Stimulated activated CD8-positive, alpha-beta memory T cell treated with anti-CD3 and anti-CD28 coated beads, Interleukin-12 subunit alpha, Interleukin-12 subunit beta, amount 100 ng/mL, for 4 hours (primary cell): ENCODE measurements at places on chromosomes 3 and 15.

- DNase-seq, result no peak
Observed at GRCh38 chr3:191198932-191199331, at the start of gene OSTN. Gene OSTN (plus strand): TSS chr3:191199241. CDS start chr3:191212533, 13,292 bp downstream.

DNA sequence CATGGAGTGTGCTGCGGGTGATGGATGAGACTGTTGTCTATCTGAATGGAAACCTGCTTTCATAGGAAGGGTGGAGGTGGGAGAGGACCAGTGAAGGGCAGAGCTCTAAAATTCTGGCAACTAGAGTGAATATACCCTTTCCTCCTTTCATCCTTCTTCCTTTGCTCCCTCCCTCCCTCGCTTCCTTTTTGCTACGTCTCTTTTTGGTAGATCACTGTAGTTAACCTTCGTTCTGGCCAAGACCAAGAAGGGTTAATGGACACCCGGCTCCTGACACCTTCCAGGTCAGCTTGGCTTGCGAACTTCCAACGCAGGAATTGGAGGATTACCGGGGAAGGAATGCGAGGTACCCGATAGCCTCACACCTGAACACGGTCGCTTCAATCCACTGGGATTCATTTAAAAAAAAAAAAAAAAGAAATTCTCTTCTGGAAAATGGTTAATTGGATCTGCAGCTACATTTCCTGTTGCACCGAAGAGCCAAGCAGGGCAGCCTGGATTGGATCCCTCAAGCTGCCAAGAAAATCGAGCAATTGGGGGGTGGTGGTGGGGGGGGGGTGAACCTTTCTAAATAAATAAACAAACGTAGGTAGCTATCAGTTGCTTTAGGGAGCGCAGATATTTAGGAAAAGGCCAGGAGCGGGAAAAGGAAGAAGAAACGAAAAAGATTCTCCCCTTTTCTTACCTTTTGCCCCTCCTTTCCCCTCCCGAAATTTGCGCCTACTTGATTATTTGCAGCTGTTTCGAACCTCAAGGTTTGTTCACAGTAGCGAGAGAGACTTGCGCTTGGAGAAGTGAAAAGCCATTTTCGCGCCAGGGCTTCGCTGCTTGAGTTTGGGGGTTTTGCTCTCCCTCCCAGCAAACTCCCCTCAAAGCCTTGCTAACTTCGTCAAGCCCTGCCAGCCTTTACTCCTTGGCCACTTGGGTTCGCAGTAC is 9.5 kb upstream of the NR2F2 start:
- no peak for DNase-seq

DNA sequence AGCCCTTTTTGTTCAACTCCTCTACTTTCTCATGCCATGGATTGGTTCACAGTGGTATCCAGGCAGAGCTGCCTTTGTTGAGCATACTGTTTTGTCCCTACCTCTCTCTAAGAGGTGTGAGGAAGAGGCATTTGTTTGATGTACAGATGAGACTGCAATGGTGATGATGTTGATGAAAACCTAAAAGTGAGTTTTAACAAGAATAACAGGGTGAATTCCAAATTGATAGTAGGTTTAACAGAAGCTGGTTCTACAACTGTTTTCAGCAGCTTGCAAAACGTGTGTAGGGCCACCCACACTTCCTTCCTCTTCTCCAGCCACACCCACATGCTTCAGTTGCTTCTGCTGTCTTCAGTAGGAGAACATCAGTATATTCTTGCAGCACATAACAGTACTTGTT is 10.2 kb downstream of the SNRK start:
- DNase-seq, result peak; percentile 42

GRCh38 chr3:37582086-37582485 is 279.6 kb upstream of the CTDSPL start:
- no peak for DNase-seq

DNA sequence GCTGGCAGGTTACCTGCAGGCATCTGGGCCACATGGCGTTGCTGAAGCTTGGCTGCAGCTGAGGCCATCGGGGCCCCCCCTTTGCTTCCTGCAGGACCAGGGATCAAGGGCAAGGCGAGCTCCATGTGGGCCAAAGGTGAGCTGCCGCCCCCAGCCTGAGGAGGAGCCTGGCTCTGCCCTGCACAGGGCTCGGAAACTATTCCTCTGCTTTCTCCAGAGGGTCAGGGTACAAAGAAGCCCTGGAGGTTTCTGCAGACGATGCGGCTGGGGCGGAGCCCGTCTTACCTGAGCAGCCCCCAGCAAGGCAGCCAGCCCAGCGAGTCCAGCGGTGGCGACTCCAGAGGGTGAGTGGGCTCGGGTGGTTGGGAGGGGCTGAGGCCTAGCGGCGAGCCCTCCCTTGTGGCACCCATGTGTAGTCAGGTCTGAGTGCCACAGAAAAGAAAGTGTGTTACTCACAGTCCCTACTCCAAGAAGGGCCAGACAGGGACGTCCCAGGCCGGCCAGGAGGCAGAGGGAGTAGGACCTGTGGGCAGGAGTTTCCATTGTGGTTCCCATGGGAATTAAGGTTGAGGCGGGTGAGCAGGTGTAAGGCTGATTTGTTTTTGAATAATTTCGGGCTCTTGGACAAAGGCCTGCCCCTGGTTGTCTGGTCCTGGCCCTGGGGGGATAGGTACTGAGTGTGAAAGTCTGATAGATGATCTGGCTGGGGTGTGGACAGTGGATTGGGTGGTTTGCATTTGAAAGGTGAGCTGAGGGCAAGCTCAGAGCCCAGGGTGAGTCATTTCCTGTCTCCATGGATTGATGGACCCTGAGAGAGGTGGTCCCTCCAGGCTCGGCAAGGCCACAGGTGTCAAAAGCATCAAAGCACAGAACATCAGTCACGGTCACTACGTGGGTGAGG is 25.4 kb downstream of the CFAP100 start:
- DNase-seq, result no peak

GRCh38 chr3:21330293-21330692 is 420.7 kb downstream of the ZNF385D start:
- no peak for DNase-seq

- no peak for DNase-seq
Observed at GRCh38 chr3:79056498-79056897, 711.3 kb downstream of the ROBO1 start.

- DNase-seq, result peak; percentile 50
Observed at GRCh38 chr15:40787344-40787841, 17.6 kb downstream of the C15orf62 start.

GRCh38 chr3:14256561-14257342 is 78.1 kb downstream of the LSM3 start:
- no peak for DNase-seq

GRCh38 chr3:45321607-45322391 is 66.6 kb upstream of the LARS2 start:
- no peak for DNase-seq

- DNase-seq, result no peak
Observed at GRCh38 chr15:45177285-45177684, 10.5 kb downstream of the SHF start.

DNA sequence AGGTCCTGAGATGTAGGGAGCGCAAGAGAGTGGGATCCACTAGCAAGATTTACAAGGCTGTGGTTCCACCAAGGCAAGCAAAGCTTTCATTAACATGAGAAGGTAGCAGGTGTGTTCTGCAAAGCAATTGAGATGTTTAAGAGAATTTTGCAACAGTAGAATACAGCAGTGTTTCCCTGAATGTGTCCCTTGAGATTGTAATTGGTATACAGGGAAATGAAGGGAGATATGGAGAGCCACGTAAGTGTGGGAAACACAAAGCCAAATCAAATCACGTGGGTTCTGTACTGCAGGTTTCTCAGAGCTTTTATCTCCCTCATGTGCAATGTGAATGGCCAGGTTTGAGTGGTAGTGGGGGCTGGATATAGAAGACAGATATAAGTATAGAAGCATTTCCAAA is 67.3 kb downstream of the ATG7 start:
- no peak for DNase-seq

DNA sequence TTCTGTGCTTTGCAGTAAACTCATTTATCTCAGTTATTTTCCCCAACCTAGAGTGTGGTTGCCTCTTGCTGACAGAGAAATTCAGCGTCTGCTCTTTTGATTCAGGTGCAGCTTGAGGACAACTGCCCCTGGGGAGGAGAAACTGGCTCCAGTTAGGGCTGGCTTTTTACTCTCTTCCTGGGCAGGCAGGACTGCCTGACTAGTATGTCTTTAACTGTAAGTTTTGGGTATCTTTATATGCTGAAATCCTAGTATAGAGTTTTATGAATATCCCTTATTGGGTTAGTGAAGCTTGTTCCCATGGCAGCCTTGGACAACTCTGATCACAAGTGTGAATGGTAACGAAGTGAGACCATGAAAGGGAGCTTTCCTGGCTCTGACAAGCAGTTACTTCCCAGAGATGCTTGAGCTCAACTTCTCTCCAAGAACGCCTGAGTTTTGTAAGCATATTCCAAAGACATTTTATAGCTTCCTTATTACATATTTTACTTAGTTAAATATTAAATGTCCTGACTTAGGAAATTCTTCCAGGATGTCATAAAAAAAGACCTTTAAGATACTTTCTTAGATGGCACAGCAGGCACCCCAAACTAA is 27.1 kb downstream of the CCNB2 start:
- no peak for DNase-seq

- no peak for DNase-seq
Observed at GRCh38 chr15:81747026-81747425, 298.8 kb downstream of the MEX3B start.

- DNase-seq, result no peak
Observed at GRCh38 chr3:125605756-125606155, 10.5 kb upstream of the OSBPL11 start.

DNA sequence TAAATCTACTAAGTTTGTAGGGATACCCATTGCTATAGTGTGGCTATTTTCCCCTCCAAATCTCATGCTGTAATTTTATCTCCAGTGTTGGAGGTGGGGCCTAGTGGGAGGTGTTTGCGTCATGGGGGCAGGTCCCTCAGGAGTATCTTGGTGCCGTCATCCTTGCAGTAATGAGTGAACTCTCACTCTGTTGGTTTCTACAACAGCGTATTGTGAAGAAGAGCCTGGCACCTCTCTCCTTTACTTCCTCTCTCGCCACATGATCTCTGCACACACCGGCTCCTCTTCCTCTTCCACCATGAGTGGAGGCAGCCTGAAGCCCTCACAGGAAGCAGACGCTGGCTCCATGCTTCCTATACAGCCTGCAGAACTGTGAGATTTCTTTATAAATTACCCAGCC is 34.0 kb upstream of the TRPM1 start:
- DNase-seq, result no peak

- peak; percentile 19 for DNase-seq
Observed at GRCh38 chr15:40282147-40282868, 556 bp downstream of the ANKRD63 start.

- no peak for DNase-seq
Observed at GRCh38 chr3:154954757-154955156, 125.4 kb upstream of the MME start.

DNA sequence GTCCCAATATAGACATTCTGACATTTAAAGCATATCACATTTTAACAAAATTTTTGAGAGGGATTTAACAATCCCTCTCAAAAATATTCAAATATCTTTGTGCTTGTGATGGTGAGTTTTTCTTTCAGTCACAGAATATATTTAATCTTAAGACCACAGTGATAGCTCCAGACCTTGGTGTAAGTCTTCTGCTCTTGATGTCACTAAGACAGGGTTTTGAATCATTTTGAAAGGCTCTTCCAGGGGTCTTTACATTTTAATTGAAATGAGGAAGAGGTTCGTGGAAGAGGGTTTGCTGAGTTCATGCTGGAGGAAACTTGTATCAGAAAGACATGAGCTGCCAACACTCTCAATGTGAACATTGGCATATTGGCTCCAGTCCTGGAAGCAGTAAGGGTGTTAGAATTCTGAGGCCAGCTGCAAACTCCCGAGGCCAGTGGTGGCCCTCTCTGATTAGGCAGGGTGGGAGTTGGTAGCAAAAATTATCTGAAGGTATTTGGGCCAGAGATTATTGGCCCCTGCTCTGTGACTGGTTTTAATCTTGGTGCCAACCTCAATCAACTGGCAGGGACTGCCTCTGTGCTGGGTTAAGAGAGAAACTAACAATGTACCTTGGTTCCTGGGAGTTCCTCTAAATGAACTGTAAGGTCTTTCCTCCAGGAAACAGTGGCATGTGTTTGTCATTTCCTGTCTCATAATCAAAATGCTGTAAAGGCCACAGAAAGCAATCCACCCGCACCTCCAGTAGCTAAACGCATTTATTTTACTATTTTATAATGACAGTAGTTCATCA is 5.3 kb downstream of the POU1F1 start:
- DNase-seq, result no peak
